Activated CD4-positive, alpha-beta T cell treated with anti-CD3 and anti-CD28 coated beads, Interleukin-2, amount 50 U/mL, for 48 hours (primary cell): ENCODE measurements at places on chromosomes 6 and 20.

DNA sequence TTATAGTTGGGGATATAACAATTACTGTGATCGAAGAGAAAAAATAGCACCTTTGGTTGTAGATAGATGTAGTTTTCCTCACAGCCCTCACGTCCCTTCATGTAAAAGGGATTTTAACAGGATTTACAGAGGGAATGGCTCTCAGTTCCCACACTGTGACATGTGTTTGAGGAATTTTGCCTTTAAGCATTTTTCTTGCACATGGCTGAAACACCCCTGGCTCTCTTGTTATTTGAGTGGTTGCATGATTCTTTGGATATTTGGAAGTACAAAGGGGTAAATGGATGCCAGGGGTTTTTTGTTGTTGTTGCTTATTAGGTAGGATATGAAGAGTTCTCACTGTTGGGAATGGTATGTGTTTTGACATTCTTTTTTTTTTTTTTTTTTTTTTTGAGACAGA, 48.2 kb downstream of the JAG1 start:
- DNase-seq, result no peak

DNA sequence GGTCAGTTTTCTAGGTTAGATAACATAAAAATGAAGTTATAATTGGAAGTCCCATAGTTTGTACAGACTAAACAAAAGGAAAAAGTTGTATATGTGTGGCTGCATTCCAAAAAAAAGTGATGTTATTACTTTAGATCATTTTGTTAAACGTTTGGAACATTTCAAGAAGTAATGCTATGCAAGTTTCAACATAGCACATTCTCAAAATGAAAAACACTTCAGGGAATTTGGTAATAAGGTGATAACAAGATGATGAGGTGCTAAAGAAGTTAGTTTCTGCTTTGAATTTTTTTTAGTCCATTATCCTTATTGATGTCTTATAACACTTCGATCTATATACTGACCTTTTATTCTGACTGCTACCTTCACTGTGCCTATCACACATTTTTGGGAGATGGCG, 250.7 kb downstream of the PHF3 start:
- DNase-seq, result no peak

DNA sequence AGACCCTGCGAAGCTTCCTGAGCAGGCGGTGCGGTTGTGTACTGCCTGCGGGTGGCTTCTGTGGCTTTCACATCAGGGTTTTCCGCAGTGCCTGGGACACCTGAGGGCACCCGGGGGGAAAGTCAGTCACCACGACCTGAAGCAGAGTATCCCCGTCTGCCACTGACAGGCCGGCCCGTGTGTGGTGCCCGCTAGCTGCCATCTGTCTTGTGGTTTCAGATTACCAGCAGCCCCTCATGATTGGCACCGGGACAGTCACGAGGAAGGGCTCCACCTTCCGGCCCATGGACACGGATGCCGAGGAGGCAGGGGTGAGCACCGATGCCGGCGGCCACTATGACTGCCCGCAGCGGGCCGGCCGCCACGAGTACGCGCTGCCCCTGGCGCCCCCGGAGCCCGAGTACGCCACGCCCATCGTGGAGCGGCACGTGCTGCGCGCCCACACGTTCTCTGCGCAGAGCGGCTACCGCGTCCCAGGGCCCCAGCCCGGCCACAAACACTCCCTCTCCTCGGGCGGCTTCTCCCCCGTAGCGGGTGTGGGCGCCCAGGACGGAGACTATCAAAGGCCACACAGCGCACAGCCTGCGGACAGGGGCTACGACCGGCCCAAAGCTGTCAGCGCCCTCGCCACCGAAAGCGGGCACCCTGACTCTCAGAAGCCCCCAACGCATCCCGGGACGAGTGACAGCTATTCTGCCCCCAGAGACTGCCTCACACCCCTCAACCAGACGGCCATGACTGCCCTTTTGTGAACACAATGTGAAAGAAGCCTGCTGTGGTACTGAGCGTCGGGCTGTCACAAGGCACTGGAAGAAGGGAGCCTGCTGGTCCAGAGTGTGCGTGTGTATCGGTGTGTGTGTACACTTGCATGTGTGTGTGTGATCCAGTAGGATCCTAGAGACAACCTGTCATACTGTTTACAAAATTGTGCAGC, 54.4 kb downstream of the GOPC start:
- peak; percentile 36 for DNase-seq

- peak; percentile 68 for DNase-seq
These were observed 25.3 kb downstream of the RBCK1 start for GRCh38 chr20:433300-433975.

DNA sequence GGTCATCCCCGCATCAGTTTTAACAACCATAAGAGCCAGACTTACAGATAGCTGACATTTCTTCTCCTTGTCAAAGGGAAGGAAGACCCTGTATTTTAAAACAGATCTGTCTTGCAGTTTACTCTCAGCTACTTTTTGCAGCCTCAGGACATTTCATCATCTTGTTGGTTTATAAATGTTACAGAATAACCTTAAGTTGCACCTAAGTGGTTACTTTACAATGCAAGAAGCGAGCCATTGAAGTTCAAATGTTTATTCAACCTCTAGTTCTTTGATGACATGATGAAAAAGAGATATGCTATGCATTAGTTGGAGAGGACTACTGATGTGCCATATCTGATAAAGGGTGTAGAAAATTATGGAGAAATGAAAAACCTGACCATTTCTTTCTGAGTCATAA, 187.9 kb upstream of the COL21A1 start:
- no peak for DNase-seq

GRCh38 chr6:75142721-75143120, 63.1 kb downstream of the COL12A1 start:
- DNase-seq, result no peak

DNA sequence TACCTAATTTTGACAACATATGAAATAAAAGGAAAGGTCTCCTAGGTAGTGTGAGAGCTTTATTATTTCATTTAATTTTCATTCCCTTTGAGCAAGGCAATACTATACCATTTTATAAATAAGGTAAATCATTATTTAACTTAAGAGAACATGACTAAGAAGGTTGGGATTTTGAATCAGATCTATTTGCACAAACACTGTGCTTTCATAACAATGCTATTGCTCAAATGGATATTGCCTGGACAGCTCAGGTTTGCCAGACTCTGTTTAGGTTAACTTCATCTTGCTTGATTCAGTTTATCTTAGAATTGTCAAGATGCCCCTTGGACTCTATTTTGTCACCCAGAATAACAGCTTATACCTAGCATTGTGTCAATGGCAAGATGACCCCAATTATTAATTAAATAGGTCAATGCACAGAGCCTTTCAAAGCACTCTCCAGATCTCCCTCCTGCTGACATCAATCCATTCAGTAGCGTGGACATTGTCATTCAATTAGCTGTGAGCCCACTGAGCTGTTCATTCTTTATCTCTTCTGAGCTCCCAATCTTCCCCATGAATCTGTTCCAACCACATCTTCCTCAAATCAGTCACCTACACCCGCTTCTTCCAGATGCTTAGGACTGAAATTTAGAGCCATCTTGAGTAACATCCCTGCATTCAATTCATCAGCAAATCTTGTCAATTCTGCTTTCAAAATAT, 42.1 kb upstream of the TMEM30A start:
- DNase-seq, result no peak

DNA sequence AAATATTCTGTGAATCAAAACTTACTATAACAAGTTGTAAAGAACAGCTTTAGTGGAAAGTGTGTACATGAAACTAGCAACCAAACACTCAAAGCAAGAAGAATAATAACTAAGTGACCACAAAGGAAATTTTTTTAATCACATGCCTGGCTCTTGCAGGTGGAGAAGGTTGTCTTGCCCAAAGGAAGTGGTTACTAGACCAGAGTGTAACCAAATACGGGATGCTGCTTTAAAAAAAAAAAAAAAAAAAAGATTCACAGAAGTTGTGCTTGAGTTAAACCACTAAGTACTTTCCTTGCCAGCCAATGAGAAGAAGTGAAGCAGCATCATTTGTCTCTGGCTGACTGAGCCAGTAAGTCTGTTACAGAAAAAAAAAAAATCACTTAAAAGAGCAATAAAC, 19.1 kb upstream of the HLA-DQB1 start:
- DNase-seq, result peak; percentile 6

DNA sequence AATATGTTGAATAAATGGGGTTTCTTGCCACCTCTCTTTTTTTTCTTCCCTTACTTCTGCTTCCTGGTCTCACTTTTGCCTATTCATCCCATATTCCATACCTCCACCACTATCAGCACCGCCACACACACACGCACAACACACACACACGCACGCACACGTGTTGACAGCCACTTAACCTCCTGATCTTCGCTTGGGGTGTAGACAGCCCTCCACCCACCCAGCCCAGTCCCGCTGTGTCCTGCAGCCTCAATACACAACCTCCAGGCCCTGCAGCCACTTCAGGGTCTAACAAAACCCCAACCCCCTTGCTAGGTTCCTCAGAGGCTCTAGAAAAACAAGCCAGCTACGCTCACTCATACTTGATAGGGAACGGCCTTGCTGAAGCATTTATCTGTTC, 72.3 kb downstream of the LINC00237 start:
- no peak for DNase-seq

- DNase-seq, result no peak
These were observed 43.2 kb upstream of the TXNDC5 start for GRCh38 chr6:7953753-7954152.

DNA sequence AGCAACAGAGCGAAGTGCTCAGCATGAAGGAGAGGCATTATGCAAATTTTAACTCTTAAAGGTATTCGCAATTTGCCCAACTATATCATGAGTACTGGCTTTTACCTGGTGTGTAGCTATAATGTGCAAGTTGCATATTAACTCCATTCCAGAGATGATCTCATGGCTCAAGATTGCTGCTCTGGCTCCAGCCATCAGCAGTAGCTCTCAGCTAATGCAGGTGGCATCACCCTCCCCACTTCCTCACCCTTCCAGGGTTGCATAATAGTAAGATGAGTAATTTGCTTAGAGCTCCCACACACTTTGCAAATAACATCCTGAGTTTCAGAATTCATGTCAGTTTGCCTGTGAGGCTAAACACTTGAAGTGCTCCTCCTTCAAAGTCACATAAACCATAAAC, 15.9 kb upstream of the PCSK2 start:
- no peak for DNase-seq

GRCh38 chr6:28648035-28648877, 122.6 kb downstream of the GPX5 start:
- peak; percentile 80 for DNase-seq

- DNase-seq, result no peak
These were observed 18.6 kb upstream of the SPO11 start for GRCh38 chr20:57310821-57311514.

DNA sequence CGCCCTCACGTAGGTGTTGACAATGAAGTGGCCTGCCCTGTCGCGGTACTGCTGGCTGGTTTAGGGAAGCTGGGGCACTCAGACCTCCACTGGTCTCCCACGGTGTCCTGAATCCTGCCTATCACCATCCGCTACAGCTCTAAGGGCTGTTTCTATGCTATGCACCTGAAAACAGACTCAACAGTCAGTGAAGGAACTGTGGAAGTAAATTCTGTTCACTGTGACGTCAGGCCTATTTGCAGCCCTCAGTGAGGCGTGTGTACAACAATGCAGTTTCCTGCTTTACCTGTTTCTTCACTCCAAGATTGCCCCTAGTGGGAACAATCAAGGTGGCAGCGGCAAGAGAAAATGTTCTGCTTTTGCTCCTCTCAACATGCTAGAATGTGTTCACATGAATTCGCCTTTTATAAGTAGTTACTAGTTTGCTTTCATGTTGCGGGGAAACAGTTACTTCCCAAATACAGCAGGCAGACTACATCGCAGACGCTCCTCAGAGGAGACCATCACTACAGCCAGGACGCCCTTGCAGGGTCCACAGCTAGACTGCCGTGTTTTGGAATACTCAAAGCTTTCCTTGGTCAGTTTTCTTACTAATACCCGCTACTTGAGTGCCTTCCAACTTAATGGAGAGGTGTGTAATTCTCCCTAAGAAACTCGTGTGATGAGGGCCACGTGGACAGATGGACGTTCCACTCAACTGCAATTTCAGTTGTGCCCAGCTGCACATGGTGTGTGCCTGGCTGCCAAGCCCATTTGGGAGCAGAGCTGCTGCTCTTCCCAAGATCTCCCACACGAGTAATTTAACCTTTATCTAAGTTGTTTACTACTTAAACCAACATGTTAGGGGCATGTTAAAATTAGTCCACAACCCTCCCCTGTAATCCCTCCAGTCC, 25.4 kb downstream of the DIDO1 start:
- DNase-seq, result no peak

DNA sequence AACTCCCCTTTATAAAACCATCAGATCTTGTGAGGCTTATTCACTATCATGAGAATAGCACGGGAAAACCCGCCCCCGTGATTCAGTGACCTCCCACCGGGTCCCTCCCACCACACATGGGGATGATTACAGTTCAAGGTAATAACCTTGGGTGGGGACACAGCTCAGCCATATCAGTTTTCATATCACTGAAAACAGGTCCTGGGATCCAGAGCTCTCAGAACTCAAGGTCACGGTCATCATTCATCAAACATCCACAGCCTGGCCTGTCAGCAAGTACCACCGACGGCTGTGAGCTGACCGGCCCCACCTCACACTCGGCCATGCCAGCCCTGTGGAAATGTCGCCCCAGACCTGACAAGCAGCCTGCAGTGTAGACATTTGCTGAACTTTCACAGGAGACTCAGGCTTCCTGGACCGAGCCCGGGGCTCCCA, 14.1 kb upstream of the FRMD1 start:
- DNase-seq, result no peak

DNA sequence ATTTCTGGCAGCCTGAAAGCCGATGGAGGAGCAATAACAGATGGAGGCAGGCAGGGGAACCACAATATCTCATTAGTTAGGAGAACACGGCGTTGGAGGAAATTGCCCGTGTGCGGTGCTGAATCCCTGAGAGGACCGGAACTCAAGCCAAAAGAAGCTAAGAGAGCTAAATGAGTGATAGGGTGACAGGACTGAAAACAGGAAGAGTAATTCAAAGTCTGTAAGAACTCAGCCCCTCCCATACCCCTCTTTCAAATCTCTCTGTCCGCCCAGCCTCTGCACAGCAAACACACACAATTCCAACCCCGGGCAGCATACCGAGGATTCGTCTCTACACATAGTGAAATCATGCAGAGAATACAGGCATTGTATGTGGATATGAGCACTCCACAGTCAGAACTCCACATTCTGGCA, 2.6 kb upstream of the IPCEF1 start:
- DNase-seq, result no peak

DNA sequence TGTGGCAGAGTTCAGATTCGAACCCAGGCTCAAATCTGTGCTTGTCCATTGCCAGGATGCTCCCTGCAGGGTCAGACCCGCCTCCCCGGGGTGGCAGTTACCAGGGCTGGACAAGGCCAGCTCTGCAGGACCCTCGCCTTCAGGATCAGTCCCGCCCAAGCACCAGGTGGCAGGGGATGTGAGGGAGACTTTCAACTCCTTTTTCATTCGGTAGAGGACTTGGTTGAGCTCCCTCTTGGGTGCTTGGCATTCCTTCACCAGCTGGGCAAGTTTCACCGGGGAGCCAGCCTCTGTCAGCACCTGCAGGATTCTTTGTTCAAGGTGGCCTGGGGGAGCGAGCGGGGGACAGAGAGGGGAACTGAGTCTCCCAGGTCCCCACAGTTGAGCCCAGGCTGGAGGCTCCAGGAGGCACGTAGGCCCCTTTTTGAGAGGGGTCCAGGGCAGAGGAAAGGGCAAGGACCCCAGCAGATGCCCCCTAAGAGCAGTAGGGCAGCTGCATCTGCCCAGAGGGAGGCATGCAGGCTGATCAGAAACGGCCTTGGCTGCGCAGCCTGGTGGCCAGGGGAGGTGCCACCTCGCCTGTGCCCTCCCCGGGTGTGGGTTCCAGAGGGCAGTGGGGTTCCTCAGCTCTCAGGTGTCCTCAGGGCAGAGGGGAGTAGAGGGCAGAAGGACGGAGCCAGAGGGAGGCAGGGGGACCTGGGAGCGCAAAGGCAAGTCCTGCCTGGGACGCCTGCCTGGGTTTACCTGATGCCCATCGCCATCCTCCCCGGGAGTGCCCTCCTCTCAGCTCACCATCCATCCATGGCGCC, 3.9 kb downstream of the ZBP1 start:
- no peak for DNase-seq
